ENCODE measurements at places on chromosomes 6 and 20.

DNA sequence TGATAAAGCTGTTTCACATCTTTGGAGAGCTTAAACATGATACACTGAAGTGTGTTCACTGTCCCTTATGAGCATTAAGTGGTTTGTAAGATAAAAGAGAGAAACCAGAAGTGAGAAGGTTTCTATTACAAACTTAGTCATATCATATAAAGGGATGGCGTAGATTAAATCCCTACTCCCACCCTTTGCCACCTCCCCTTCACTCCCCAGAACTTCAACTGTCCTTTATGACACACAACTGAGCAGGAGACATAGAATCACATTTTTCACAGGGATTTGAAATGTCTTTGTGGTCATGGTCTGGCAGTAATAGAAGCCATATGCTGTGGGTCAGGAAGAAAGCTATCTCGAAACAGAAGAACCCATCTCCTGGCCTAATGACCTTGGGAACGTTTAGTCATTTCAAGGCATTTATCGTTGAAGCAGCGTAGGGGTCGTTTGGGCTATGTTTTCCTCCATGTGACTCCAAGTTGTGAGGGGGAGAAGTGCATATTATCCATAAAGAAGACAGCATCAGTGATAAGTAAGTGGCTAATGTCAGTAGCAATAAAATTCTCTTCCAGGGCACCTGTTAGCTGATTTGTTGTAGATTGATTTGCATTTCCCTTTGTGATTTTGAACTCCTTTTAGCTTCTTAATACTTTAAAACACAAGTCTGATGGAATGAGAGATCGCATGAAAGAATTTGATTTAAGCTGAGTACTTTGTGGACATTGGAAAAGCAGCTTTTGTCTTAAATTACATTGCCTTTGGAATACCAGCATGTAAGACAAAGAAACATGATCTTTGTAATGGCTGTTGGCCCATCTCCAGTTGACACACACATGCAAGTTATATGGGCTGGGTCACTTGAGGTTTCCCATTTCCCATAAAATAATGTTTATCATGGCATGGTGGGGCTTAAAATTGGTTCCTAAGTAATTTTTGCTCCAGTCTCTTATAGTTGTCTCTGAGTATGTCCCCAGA lies 501.5 kb upstream of the FLRT3 start:
- no peak for DNase-seq

DNA sequence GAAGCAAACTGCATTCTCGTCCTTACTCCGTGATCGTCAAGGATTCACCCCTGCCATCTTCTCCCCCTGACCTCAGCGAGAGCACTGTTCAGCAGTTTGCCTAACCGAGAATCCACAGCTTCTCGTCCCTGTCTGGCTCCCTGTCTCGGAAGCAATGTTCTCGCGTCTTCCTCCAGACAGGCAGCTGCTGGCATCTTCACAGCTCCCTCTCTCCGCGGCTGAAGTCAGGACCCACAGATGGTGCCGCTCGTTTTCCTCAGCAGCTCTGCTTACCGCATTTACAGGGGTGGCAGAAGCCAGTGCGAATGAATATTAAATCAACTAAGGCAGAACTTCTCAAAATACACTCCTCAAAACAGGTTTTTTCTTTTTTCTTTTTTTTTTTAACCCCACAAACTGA lies 18.9 kb upstream of the SLC22A2 start:
- no peak for DNase-seq

- DNase-seq: no peak
Observed at GRCh38 chr6:115663681-115664080, 397.0 kb downstream of the FRK start.

DNA sequence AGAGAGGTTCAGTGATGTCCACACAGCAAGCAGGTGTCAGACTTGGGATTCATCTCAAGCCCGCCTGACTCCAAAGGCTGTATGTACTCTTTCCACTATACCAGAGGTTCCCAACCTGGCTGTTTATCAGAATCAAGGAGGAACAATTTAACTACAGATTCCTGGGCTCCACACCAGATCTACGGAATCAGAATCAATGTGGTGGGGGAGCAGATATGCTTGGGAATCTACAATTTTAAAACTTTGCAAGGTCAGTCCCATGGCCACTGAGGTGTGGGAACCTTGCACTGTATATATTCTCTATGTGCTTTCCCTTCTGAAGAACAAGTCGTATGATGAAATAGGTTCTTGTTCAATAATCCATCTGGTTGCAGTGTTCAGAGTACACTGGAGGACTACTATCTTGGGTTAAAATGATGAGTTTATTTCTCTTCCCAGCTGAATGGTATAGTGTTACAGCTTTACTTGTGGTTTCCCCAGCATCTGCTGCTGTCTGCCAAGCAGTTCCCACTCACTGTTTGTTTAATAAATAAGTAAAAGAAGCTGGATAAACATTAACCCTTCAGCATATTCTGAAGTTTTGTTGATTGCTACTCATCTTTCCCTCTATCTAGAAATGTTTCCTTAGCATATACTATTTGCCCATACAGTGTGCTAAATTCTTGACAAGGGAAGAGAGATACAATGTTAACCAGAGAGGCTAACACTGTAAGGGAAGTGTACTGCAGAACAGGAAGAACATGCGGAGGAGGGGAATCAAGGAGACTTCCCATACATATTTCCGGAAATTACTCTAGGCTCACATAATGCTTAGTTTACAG lies 9.9 kb downstream of the TTI1 start:
- no peak for DNase-seq

- no peak for DNase-seq
Observed at GRCh38 chr6:90008189-90008907, 114.1 kb downstream of the GJA10 start.

- DNase-seq: no peak
Observed at GRCh38 chr6:138814179-138814834, 18.4 kb downstream of the ECT2L start.
